ENCODE measurements at places on chromosomes 4 and X.

DNA sequence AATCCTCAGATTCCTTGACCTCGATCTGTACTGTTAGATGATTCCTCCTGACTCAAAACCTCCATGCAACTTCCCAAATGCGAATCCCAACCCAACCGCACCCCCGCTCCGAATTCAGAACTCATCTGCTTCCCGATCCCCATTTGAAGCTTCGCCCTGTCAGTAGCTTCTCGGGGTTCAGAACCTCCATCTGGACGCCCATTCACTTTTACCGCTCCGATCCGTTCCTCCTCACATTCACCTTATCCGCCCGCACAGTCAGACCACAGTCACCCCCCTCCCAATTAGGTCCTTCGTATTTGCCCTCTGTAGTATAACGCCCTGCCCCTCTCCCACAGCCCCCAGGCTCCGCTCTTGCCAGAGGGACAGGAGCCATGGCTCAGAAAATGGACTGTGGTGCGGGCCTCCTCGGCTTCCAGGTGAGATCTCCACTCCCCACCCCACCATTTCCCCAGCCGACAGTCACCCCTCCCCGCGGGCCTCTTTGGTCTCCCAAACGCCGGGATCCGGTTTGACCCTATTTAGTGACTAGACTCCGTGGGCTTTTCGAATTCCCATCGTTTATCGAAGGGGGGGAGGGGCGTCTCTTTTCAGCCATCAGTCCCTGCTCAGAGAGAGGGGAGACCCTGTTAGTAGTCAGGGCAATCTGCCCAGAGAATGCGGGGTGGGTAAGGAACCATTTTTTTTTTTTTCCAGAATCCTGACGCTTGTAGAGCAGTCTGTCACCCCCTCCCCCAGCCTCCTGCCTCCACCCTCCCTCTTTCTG, 691 bp downstream of the MAGED1 start:
- no peak for DNase-seq

- DNase-seq, result no peak
Measured at GRCh38 chrX:102712981-102713625, 855 bp downstream of the GPRASP2 start.

DNA sequence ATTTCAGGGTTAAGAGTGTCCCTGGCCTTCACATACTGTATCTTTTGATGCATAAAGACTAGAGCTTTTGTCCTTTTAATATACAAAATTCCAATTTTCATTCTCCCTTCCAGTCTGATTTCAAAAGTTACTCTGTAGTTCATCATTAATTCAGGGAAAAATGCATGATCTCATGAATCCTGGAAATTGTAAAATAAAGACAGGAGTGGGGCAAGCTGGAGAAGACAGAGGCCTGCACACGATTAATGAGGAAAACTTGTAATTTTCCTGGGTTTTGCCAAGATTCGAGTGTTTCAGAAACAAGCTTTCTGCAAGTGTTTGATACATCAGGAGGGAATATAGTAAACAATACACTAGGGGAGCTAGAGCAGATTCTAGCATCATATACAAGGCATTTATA, 947.9 kb downstream of the FAT4 start:
- no peak for DNase-seq

- no peak for DNase-seq
Measured at GRCh38 chr4:70746179-70746839, 24.5 kb downstream of the RUFY3 start.

- DNase-seq, result no peak
Measured at GRCh38 chr4:87128006-87128705, 92.3 kb downstream of the KLHL8 start.

DNA sequence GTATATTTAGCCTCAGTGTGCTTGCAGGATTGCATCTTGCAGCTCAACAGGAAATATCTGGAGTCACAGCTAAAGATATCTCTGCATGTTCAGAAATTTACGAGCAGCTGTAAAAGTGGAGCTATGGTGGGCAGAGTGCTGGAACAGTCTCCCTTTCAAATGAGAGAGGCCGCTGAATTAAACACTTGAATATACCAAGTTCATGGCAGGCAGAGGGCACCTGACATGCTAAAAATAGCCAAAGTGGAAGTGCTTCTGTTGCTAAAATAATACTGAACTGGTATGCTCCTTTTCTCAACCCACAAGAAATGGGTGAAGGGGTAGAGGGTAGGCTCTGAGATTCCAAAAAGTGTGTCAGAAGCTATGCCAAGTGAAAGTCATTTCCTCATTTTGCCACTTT, 98.1 kb downstream of the MGST2 start:
- DNase-seq, result no peak

DNA sequence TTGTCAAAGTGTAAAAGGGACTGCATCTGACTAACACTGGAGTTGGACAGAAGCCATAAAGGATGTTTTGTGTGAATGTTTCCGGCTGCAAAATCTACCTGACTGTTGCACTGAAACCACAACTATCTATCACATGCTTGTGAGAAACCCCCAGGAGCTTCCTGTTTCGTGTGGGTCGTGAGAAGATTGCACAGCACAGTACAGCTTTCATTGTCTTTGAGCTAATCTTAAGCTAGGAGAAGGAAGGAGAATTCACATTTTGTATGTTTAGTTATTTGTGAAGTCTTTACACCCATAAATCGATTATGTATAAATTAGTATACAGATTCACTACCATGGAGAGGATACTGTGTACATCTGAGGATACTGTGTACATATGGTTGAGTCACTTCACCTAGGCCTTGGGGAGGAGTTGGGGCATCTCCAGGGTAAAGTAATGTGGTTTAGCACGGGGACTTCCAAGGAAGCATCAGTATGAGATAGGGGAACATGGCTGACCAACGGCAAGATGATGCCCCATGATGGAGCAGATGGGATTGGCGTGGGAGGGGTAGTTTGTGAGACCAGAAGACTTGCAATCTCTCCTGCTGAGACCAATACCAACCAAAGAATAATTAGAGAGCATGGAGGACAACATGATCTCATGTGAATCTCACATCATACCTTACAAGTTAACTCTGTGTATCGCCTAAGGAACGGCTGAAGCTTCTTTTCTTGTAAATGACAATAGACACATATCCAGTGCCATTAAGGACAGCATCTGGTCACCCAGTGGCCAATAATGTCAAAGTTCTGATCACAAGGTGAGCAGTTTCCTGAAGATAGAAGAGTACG, 43.1 kb upstream of the FAM9C start:
- peak; percentile 35 for DNase-seq

DNA sequence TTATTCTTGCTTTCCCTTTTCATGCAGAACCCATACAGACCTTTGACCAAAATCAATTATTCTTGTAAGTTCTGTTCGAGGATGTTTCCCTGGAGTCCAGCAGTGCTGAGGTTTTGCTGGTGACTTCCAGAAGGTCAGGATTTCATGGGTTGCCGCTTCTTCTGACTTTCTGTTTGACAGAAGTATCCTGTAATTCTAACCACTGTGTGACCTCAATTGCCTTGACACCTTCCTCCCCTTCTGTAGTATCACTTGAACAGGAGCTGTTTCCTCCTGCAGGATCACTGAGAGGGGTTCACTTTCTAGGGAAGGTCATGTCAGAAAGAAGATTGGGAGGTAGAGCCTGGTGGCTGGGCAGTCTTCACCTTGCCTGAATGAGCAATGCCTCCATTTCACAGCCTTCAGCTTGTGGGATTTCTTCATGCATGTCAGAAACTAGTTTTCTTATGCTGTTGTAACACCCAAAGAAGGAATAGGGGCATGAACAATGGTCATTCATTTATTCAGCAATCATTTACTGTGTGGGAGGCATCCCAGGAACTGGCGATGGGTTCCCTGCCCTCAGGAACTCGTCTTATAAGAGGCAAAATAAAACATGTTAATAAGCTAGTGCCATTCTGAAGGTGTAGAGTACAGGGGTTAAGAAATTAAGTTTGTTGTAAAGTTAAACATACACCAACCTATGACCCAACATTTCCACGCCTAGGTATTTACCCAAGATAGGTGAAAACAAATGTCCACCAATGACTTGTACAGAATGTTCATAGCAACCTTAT, 205.9 kb downstream of the SOWAHB start:
- DNase-seq, result no peak

- no peak for DNase-seq
Measured at GRCh38 chr4:8319731-8320385, 50.3 kb downstream of the HTRA3 start.
